Cortex of kidney (tissue), 1 donor: ENCODE measurements at places on chromosomes 7 and 10.

GRCh38 chr7:69651101-69651590 lies 52.9 kb downstream of the AUTS2 start:
- DNase-seq, result no peak

DNA sequence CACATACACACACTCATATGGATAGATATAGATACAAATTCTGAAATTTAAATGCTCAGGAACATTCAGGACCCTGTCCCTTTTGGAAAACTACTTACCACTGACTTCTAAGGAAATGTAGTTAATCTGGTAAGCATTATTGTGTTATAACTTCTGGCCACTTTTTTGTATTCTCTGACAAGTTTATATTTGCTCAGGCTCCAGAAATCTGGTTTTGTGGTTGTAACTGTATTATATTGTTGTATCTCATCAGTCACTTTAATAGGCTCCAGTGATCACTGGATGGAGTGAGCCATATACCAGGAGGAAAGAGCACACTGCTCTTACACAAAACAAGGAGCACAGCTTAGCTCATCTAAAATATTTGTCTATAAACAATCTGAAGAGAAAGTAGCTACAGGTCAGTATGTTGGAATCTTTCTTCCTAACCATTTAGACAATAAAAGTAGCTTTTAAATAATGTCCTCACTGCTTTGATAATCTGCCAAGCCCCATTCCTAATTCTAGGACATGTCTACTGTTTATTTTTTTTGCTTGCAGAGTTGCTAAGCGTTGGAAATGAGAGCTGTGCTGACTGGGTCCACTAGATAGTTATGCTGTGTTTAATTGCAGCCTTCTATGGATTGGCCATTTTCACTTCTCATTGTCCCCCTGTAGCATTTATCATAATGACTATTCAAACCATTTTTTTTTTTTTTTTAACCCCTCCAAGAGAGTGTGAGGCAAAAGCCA lies 43.8 kb downstream of the SMNDC1 start:
- no peak for DNase-seq

- no peak for DNase-seq
Observed at GRCh38 chr7:115037128-115037802, 115.4 kb downstream of the MDFIC start.

DNA sequence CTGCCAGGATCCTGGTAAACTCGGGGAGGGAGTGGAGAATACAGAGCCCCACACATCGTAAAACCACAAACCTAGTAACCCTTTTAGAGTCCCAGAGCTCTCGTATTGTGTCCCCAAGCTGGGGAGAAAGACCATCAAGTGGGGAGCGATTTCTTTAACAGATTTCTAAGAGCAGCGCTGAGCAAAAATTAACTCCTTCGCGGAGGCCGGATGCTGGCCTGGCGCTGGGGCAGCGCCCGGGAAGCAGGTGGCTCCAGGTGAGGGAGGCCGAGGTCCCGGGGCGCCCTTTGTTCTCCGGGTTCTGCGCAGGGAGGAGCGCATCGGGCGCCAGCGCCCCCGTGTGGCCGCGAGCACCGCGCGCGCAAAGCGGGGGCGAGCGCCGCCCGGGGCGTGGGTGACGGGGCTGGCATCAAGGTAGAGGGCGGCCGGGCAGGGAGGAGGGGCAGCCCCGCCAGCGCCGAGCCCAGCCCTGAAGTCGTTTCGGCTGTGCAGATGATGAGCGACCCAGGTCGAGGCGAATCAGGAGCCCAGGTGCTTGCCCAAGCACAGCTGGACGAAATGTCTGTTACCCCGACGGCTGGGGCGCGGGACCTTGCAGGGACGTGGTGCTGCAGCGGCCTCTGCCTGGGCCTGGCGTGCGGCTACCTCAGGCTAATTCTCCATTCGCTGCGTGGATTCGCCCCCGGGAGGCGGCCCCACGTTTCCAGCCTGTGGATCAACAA lies 10.4 kb upstream of the FGFR2 start:
- no peak for DNase-seq

GRCh38 chr7:494259-494687 lies 25.4 kb downstream of the PDGFA start:
- DNase-seq, result no peak

DNA sequence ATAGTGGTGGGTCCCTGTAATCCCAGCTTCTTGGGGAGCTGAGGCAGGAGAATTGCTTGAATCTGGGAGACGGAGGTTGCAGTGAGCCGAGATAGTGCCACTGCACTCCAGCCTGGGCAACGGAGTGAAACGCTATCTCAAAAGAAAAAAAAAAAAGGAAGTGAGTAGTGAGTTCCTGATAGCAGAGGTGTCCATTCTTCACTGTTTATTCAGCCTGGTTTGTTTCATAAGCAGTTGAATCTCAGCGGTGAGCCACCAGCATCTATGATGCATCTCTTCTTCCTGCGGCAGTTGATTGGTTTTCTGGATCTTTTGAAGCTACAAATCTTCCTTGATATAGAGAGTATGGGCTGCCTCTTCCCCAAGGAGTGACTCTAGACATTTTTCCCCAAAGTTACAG lies 316.1 kb upstream of the MTPN start:
- DNase-seq, result no peak

DNA sequence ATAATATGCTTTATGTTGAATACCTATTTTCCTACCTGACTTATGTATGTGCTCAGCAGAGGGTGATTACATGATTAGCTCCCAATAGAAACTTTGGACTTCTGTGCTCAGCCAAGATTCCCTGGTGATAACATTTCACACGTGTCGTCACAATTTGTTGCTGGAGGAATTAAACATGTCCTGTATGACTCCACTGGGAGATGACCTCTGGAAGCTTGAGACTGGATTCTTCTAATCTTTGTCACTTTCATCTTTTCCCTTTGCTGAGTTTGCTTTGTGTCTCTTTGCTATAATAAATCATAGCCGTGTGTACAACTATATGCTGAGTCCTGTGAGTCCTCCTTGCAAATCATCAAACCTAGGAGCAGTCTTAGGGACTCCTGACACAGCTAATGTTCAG lies 120.9 kb upstream of the LRRTM3 start:
- DNase-seq, result no peak

DNA sequence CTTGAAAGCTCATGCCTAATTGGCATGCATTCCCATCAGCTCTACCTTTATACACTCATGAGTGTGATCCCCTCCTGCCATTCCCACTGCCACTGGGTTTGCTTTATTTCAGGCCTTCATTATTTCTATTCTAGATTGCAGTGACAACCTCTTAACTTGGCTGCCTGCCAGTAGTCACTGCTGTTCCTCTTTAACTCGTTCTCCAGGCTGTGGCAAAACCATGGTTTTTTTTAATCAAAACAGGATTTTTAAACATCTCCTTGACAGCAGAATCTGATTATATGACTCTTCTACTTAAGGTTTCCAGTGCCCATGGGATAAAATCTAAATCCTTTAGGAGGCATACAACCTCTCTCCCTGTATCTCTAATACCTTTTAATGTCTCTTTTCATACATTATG lies 223.7 kb upstream of the PCDH15 start:
- DNase-seq, result no peak

DNA sequence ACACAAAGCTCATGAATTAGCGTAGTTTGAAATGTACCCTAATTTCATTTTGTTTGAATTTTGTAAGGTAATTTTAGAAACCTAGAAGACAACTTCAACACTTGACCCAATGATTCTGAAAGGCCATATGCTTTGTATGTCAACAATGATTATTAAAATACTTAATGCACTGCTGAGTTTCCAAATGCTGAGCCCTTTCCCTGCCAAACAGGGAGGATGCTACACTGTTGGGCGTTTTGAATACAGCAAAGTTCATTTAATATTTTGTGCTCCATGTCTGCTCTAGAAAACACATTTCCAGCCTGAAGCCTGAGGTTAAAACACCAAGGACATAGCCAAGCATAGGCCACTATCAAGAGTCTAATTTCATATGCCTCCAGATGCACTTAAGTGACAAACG lies 99.8 kb downstream of the ICA1 start:
- DNase-seq, result no peak

DNA sequence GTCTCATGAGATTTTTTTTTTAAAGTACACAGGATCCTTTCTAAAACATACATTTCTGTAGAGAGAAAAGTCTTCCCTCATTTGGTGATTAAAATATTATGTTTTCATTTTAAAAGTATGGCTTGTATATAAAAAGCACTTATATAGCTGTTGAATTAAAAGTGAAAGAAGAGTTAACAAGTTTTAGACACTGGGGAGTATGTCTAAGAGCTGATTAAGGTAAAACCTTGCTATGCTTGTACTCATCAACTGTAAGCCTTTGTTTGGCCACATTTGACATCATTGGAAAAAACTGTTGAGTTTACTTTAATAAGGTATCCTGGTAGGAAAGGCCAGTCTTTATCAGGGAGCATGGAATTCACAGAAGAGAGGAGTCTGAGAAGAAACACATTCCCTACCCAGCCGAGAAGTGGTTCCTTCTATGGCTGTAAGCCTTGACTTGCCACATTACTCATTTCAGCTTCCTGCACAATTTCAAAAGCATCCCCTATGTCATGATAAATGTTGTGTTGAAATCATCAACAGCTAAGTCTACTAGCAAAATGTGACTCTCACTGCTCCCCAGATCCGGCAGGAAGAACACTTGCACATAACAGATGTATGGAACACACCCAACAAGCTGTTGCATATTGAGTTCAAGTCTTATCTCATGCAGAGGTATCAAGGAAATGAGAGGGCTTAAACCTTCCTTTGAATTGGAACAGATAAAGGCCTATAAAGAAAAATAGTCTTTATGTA lies 171.8 kb upstream of the CDK1 start:
- DNase-seq, result no peak

GRCh38 chr10:124149189-124150042 lies 56.0 kb upstream of the CHST15 start:
- no peak for DNase-seq

- no peak for DNase-seq
Observed at GRCh38 chr7:34222722-34223121, 317.4 kb downstream of the BMPER start.

DNA sequence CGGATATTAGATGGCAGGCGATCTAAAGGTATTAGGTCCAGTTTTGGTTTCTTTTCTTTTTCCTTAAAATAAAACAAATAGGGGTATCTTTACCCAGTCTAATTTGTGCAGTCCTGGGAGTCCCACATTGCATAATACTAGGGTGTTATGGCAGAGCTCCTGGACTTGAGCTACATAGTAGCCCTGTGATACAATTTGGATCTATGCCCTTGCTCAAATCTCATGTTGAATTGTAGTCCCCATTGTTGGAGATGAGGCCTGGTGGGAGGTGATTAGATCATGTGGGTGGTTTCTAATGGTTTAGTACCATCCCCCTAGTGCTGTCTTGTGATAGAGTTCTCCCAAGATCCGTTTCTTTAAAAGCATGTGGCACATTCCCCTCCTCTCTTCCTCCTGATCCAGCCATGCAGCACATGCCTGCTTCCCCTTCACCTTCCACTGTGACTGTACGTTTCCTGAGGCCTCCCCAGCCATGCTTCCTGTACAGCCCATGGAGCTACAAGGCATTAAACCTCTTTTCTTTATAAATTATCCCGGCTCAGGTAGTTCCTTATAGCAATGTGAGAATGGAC lies 141.9 kb downstream of the RPS24 start:
- DNase-seq, result no peak

- no peak for DNase-seq
Observed at GRCh38 chr7:120916121-120916520, 34.5 kb upstream of the ING3 start.

DNA sequence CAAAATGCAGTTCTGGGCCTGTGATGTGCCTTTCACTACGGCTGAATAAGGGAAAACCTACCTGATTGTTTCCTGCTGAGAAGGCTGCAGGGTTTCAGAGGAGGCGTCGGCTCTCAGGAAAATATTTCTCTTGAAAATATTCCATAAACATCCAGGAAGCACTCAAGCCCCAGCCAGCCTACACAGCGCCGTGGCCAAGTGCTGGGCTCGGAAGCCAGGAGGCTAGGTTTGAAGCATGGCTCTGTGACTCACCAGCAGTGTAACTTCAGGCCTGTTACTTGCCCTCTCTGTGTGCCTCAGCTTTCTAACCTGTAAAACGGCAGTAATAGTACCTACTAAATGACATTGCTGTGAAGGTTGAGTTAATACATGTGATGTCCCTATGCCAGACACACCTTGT lies 399.1 kb downstream of the GATA3 start:
- no peak for DNase-seq

- DNase-seq, result no peak
Observed at GRCh38 chr10:33334805-33335550, 511 bp upstream of the NRP1 start.

DNA sequence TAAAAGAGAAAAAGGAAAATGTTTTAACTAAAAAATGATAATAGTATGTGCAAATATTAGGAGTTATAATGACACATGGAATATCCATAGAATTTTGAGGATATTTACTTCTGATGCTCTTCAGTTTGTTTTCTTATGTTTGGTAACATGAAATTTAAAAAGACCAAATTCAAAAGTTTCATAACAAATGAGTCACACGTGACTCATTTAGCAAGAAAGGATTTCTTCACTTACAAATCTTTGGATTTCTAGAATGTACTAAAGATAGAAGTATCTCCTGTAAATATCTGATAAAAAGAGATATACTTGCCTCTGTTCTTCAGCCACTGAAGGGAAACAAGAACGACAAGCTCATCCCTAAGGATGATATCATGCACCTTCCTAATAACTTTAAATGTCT lies 774.5 kb upstream of the LRRTM3 start:
- DNase-seq, result no peak

DNA sequence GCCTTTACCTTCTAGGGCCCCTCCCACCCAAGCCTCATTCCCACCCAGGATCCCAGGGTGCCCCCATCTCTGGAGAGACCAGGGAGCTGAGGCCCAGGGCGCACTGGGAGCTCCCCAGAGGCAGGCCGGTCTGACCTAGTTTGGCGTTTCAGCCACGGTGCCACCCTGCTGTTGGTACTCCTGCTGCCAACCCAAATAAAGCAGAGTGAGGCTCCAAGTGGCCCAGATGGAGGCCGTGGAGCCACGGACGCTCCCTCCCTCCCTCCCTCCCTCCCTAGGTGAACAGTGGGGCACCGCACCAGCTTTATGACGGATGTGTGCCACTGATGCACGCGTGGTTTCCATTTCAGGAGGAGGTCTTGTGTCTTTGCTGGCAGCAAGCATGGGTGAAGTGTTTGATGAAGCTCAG lies 1.8 kb downstream of the INPP5A start:
- DNase-seq, result no peak

- no peak for DNase-seq
Observed at GRCh38 chr7:124618871-124619270, 146.7 kb downstream of the GPR37 start.

DNA sequence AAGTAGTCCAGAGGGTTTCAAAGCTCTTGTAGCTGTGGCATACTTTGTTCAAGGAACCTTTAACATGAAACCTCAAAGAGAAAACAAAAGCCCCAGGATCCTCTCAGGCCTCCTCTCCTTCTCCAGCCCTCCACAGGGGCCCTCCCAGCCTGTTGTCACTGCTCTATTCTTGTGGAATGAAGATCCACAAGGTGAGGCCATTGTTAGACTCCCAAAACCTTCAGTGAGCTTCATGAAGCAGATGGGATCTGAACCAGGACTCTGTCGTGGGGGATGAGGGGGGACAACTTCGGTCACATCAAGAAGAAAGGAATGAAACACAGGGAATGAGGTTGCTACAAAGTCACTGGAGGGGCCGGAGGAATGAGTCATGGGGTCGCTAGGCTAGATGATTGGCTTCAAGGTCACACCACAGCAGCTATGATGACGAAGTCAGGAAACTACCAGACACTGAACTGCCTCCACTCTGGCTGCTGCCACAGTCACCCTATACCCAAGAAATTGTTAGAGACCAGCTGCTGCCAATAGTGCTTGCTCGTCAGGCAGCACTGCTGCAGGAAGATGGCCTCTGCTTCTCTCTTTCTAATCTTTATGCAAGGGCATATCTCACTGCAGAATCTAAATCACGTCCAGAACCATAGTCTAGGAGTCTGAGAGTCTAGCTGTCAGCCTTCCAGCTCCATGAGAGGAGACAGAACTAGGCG lies 208.8 kb downstream of the HIBADH start:
- no peak for DNase-seq
